Thymus (tissue), 14 donors: ENCODE measurements at places on chromosomes 6 and 20. TPM values are rescaled to one million over a fixed set of nuclear protein-coding genes. Genes with fewer than 3 reads are reported as not detected.

RNF39 gene
- 0.19 TPM for total RNA-seq

EPB41L1 gene
- 3.1 TPM for total RNA-seq

AP5S1 gene
- total RNA-seq, result 6.9 TPM

ABHD12 gene
- 16.5 TPM for total RNA-seq

RIMS1 gene
- 0.14 TPM for total RNA-seq

GPX5 gene
- total RNA-seq, result not detected

DEFB113 gene
- not detected for total RNA-seq

BMP5 gene
- total RNA-seq, result 0.52 TPM

NOX3 gene
- not detected for total RNA-seq

TSPO2 gene
- total RNA-seq, result 0.38 TPM

SLC22A2 gene
- total RNA-seq, result not detected

KCNQ2 gene
- total RNA-seq, result 0.38 TPM

SHLD1 gene
- 11.2 TPM for total RNA-seq

PAX1 gene
- 12.3 TPM for total RNA-seq

TNXB gene
- total RNA-seq, result 2.1 TPM

HLA-DQB2 gene
- total RNA-seq, result 17.5 TPM

CASP8AP2 gene
- total RNA-seq, result 19.5 TPM

AIF1 gene
- total RNA-seq, result 558 TPM

GPR6 gene
- not detected for total RNA-seq

GNAS gene
- 434 TPM for total RNA-seq

PCSK2 gene
- total RNA-seq, result 0.05 TPM

RAD21L1 gene
- total RNA-seq, result not detected

HMGCLL1 gene
- total RNA-seq, result 0.42 TPM

MYO6 gene
- 3.3 TPM for total RNA-seq

REPS1 gene
- 37.8 TPM for total RNA-seq

SIRPD gene
- 0.14 TPM for total RNA-seq

OR2H2 gene
- total RNA-seq, result not detected

FAM209A gene
- 0.14 TPM for total RNA-seq

PSMG4 gene
- 27.1 TPM for total RNA-seq
